CD4-positive, alpha-beta memory T cell (primary cell): ENCODE measurements at places on chromosomes 13 and 19. TPM values are rescaled to one million over a fixed set of nuclear protein-coding genes. Genes with fewer than 3 reads are reported as not detected.

GRCh38 chr19:34145741-34146202 is 26.5 kb upstream of the LSM14A start:
- DNase-seq, result peak; percentile 57

GRCh38 chr19:30165228-30165813 is 206.9 kb upstream of the ZNF536 start:
- no peak for DNase-seq

GRCh38 chr13:113862191-113862930 is 1.5 kb downstream of the GAS6 start:
- no peak for DNase-seq

GRCh38 chr13:89565476-89566100 is 1781.9 kb upstream of the MIR17HG start:
- no peak for DNase-seq

DNA sequence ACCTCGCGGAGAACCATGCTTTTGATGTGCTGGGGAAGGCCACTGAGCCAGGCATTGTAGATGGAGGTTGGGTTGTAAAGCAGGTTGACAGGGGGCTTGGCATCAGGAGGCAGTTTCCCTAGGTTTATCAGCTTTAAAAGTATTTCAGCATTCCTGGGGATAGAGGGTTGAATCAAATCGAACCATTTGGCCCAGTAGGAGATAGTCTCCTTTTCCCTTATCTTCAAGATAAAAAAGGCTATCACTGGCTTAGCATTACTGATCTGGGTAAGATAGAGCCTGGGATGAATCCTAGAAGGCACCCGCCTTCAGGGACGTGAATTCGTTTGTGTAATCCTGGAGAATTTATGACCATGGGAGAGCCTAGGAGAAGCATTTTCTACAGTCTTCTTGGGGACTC is 30.6 kb downstream of the SLC6A16 start:
- DNase-seq, result no peak

DNA sequence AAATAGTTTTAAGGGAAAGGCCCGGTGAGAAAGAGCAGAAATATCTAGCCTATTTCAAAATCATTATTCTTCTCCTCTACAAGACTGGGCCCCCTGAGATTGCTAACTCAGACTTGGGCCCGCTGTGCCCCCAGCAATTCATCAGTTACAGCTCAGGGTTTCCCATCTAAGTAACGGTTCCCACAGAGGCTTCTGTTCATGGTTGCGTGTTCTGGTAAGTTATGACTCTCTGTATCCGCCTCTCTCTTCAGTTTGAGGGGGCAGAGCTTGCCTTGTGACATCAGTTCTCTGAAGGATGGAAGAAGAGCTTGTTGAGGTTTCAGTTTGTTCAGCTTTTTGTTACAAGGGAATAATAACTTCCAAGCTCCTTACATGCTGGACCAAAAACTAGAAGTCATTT is 11.6 kb downstream of the ZNF57 start:
- no peak for DNase-seq

- no peak for DNase-seq
Measured at GRCh38 chr19:51980116-51980736, 6.4 kb downstream of the ZNF350 start.

GRCh38 chr13:110306960-110307766 is at the start of the genes COL4A1 and COL4A2:
Gene COL4A1 (minus strand): TSS chr13:110307157. CDS start chr13:110307027, 130 bp downstream.
Gene COL4A2 (plus strand): TSS chr13:110307284. CDS start chr13:110307904, 620 bp downstream.
- no peak for DNase-seq

DNA sequence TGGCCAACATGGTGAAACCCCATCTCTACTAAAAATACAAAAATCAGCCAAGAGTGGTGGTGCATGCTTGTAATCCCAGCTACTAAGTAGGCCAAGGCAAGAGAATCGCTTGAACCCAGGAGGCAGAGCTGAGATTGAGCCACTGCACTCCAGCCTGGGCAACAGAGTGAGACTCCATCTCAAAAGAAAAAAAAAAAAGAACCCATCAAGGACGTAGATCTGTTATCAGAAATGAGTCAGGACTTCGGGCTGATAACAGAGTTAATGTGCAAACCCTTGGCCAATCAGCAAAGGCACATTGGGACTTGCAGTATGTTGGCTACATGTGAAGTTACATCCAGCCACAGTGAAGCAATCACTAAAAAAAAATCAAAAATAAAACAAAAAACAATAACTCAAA is 4.8 kb upstream of the LGALS7B start:
- no peak for DNase-seq

- peak; percentile 94 for DNase-seq
Measured at GRCh38 chr19:12722566-12723380, 959 bp downstream of the TNPO2 start.

- DNase-seq, result no peak
Measured at GRCh38 chr13:109725297-109725696, 61.1 kb downstream of the IRS2 start.

DNA sequence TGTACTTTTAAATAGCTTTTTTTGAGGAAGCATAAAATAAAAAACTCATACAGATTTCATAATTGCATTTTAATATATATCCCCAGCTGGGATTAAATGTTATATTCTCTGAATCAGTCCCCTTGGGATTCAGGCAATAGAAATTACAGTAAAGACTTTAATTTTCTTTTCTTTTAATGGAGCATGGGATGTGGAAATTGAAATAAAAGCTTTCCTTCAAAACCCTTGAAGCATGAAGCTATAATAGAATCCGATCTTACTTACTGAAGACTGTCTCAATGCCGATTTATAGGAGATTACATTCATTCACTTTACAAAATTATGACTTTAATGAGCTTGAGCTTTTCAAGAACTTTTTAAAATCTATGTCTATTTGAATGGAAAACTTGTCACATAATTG is 243.4 kb downstream of the SPRY2 start:
- no peak for DNase-seq

DNA sequence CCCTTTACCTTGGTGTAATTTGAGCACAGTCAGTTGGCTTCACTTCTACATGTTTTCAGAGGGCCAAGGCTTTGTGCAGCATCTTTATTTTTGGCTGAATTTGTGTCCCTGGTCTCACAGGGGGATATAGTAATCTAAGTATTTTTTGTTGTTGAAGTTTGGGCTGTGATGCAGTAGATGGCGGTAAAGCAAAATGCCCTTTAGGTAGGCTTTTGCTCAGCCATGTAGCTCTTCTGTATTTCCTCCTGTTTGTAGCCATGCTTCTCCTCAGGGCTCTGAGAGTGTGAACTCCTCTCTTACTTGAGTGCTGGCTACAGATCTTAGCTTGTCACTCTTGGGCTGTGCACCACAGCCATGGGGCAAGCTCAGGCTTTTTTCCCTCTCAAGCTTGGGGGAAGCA is 328.6 kb downstream of the SLITRK5 start:
- DNase-seq, result no peak

- no peak for DNase-seq
Measured at GRCh38 chr13:28355822-28356371, 139.0 kb downstream of the FLT1 start.

DNA sequence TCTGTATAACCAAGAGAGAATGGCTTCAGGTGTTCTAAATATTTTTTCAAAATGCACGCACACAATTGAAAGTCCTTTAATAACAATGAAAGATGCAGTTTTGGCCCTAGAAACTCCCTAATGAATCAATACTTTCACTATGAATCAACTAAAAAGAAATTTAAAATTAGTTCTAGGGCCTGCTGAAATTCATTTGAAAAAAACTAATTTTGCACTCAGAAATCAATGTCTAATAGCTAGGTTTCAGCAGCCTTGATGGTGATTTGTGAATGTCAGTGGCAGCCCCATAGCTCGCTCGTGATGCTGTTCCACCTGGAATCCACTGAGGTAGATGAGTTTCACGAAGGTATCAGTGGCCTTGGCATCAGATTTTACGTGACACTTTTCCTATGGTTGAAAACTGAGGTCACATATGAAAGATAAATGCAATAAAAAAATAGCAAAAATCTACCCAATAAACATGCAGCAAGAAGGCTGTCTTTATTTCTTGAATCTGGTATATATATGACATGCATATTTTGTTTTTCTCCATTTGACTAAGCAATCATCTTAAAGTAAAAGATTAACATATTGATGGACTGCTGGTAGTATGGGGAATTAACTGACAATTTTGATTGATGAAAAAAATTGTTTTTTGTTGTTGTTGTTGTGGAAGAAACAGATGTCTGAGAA is 141.0 kb downstream of the AKAP11 start:
- DNase-seq, result no peak

DNA sequence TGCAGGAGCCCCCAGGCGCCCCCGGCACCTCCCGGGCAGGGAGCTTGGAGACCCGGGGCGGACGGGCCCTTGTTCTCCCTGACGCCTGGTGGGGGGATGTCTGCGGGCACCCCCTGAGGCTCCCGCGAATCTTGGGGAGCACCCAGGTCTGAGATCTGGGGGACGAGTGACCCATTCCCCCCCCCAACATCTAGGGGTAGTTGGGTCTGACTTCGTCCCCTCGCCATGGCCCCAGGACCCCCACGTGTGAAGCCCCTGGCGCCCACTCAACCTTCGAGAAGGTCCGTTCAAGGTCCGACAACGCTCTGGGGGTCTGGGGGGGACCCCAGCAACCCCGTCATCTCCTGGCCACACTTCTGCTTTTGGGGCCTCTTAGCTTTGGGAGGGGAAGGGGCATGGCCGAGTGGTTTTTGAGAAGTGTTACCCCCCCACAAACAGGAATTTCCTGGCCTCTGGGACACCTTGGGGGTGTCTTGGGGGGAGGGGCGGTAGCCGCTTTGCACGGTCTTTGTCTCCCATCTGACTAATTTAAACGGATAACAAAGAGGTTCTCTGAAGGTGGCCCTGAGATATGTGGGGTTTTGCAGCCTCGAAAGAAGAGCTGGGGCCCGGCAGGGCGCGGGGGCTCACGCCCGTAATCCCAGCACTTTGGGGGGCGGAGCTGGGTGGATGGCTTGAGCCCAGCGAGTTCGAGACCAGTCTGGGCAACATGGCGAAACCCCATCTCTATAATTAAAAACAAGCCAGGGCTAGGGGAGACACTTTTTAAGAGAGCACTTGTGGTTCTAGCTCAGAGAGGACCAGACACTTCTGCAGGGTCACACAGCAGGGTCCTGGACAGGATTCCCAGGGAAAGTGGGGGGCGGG is 608 bp downstream of the CNN2 start:
- peak; percentile 38 for DNase-seq

DNA sequence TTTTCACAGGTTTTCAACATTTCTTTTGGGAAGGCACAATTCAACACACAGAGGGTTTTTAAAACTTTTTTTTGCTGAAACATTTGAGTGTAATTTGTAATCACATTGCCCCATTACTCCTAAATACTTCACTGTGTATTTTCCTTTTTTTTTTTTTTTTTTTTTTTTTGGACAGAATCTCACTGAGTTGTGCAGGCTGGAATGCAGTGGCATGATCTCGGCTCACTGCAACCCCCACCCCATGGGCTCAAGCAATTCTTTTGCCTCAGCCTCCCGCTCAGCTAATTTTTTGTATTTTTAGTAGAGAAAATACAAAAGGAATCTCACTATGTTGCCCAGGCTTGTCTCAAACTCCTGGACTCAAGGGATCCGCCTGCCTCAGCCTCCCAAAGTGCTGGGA is 14.8 kb upstream of the DNAJC15 start:
- DNase-seq, result no peak

GRCh38 chr13:91768746-91769145 is 370.3 kb downstream of the GPC5 start:
- DNase-seq, result no peak

- DNase-seq, result no peak
Measured at GRCh38 chr13:30523211-30523610, 57.5 kb upstream of the HMGB1 start.

DNA sequence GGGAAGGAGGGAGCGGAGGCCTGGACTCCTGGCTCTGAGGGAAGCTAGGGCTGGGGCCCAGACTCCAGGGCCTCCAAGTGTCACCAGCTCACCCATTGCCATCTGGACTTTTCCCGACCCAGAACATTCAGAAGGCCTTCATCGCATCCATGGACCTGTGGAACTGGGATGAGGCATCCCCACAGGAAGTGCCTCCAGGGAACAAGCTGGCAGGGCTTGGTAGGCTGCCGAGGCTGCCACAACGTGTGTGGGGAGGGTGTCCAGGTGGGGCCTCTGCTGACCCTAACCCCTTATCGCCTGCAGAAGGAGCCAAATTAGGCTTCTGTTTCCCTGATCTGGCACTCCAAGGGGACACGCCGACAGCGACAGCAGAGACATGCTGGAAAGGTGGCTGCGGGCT is 767 bp downstream of the ETV2 start:
- DNase-seq, result no peak

DNA sequence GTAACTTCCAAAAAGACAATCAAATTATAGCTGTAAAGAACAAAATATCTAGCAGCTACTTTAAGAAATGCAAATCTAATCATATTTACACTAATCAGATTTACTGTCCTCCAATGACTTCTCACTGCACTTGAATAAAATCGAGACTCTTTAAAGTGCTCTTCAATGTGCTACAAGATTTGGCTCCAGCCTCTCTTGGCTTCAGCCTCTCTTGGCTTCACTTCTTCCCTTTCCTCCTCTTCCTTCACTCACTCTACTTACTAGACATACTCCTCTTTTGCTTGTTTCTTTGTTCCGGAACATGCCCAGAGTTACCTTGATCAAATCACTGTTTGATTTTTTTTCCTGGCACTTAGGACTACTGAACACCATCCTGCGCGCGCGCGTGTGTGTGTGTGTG is 495.4 kb downstream of the LMO7 start:
- DNase-seq, result no peak

The CACNG7 gene
- total RNA-seq, result not detected

The SMIM17 gene
- total RNA-seq, result not detected

The AMH gene
- total RNA-seq, result 12.7 TPM

The CYP2A7 gene
- total RNA-seq, result not detected

The C1QTNF9B gene
- not detected for total RNA-seq

The SIAH3 gene
- 1.5 TPM for total RNA-seq

The ZNF878 gene
- not detected for total RNA-seq

The PRR22 gene
- 5.9 TPM for total RNA-seq

The OVOL3 gene
- total RNA-seq, result not detected

The FCER2 gene
- total RNA-seq, result not detected

The CD209 gene
- 0.28 TPM for total RNA-seq

The LGALS14 gene
- not detected for total RNA-seq

The CYP4F8 gene
- not detected for total RNA-seq

The ATXN8OS gene
- total RNA-seq, result not detected

The GFY gene
- total RNA-seq, result not detected

The CGB1 gene
- total RNA-seq, result not detected
